Activated T-helper 9 cell treated with anti-CD3 and anti-CD28 coated beads, Interleukin-2, amount 50 U/mL, for 16 hours (primary cell): ENCODE measurements at places on chromosomes 12 and 14.

- no peak for DNase-seq
These were observed 18.6 kb upstream of the GPATCH2L start for GRCh38 chr14:76133103-76133502.

- DNase-seq = no peak
These were observed 12.8 kb upstream of the AQP2 start for GRCh38 chr12:49937639-49938300.

DNA sequence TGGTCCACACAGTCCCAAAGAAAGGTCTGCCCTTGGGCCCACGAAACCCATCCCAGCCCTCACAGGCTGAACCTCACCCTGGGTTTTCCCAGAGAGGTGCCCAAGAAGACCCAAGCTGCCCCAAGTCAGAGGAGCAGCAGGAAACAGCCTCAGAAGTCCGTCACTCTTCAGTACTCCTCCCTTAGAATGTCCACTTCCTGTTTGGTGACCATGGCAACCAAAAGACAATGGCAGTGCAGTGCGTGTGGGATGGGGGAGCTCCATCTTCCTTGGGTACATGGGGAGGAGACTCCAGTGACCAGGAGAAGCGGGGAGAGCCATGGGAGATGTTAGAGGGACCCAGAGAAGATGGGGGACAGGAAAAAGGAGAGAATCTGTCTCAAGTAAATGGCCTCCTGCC is 11.3 kb downstream of the SELPLG start:
- no peak for DNase-seq

GRCh38 chr14:49545716-49546115 is 40.5 kb downstream of the RPS29 start:
- no peak for DNase-seq

DNA sequence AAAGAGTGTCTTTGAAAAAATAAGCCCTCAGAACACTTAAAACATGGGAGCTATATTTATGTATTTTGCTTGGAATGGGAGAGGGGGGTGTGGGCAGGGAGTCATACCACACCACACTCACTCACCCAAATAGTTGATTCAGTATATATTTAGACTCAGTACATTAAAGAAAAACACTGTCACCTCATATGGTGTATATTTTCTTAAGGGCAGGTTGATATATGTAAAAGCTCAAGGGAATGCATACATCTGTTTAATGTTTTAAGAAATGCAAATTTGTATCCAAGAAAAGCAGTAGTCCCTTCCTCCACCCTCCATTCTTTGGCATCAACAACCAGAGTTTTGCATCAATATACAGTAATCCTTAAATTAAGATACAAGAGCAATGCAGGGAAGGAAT is 1.4 kb downstream of the NFYB start:
- DNase-seq = no peak
